ENCODE measurements at places on chromosomes 7 and 10. TPM values are rescaled to one million over a fixed set of nuclear protein-coding genes. Genes with fewer than 3 reads are reported as not detected.

Gene CPN1
- not detected for total RNA-seq

Gene CYP17A1
- total RNA-seq = not detected

Gene HOXA3
- total RNA-seq = not detected

Gene VIPR2
- total RNA-seq = 0.27 TPM

Gene ASIC3
- 13.7 TPM for total RNA-seq

Gene CD36
- 3.0 TPM for total RNA-seq

DNA sequence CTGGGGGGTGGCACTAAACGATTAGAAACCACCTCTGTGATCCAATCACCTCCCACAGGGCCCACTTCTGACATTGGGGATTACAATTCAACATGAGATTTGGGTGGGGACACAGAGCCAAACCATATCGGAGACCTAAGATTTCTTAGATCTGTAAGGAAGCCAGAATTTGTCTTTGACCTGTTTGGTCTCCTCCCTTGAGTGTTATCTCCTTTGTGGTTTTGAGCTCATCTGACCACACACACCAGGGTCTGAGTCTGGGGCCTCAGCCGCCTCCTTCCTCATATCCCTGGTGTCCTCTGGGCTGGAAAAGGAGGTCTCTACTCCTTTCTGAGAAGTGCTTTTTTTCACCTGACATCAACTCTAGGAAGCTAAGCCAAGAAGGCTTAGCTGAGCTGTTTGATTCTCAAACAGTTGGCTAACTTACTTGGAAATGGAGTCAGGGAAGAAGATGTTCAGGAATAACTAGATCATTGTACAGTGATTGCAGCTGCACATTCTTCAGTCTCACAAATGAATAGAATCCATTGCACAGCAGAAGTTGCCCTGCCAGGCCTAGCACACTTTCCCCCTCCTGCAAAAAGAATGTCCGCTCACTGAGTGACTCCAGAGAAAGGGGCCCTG lies 167.4 kb downstream of the ARHGAP21 start:
- H3K27ac ChIP-seq = no peak overlapping the region
- H3K27me3 ChIP-seq = no peaks in the 10 kb centered on the region
- no peaks in the 10 kb centered on the region for H3K4me1 ChIP-seq
- no peak for DNase-seq

- no peaks in the 10 kb centered on the region for H3K36me3 ChIP-seq
- H3K4me3 ChIP-seq = no peak overlapping the region
- no peaks in the 10 kb centered on the region for H3K27me3 ChIP-seq
- no peak overlapping the region for H3K27ac ChIP-seq
- no peak for DNase-seq
These were observed 61.4 kb downstream of the BBS9 start for GRCh38 chr7:33190688-33191304.

DNA sequence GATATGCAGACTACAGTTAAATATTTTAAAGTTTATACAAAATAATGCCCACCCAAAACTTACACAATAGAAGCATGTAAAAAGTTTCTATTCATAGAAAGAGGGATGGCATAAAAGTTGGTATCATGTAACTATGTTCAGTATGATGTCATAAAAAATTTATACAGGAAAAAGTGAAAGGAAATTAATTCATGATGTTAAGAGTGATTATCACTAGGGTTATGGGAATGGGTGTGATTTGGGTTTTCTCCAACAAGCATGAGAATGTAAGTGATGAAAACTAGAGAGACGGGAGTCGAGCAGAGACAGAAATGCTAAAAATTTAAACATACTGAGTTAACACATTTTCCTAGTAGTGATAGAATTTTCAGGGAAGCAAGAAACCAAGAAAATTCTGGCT lies 52.7 kb downstream of the GDI2 start:
- no peak overlapping the region for H3K4me3 ChIP-seq
- peaks cover 83% of the 10 kb centered on the region for H3K36me3 ChIP-seq
- no peaks in the 10 kb centered on the region for H3K27me3 ChIP-seq
- H3K4me1 ChIP-seq = no peaks in the 10 kb centered on the region

- no peaks in the 10 kb centered on the region for H3K36me3 ChIP-seq
- no peaks in the 10 kb centered on the region for H3K4me1 ChIP-seq
- H3K4me3 ChIP-seq = no peak overlapping the region
- H3K27ac ChIP-seq = no peak overlapping the region
- no peak for DNase-seq
These were observed 862.6 kb downstream of the NRG3 start for GRCh38 chr10:82737549-82737948.

GRCh38 chr7:95669513-95669912 lies 73.2 kb upstream of the PDK4 start:
- H3K36me3 ChIP-seq = no peaks in the 10 kb centered on the region
- H3K27me3 ChIP-seq = no peaks in the 10 kb centered on the region
- H3K4me3 ChIP-seq = no peak overlapping the region
- DNase-seq = no peak
- H3K27ac ChIP-seq = no peak overlapping the region

DNA sequence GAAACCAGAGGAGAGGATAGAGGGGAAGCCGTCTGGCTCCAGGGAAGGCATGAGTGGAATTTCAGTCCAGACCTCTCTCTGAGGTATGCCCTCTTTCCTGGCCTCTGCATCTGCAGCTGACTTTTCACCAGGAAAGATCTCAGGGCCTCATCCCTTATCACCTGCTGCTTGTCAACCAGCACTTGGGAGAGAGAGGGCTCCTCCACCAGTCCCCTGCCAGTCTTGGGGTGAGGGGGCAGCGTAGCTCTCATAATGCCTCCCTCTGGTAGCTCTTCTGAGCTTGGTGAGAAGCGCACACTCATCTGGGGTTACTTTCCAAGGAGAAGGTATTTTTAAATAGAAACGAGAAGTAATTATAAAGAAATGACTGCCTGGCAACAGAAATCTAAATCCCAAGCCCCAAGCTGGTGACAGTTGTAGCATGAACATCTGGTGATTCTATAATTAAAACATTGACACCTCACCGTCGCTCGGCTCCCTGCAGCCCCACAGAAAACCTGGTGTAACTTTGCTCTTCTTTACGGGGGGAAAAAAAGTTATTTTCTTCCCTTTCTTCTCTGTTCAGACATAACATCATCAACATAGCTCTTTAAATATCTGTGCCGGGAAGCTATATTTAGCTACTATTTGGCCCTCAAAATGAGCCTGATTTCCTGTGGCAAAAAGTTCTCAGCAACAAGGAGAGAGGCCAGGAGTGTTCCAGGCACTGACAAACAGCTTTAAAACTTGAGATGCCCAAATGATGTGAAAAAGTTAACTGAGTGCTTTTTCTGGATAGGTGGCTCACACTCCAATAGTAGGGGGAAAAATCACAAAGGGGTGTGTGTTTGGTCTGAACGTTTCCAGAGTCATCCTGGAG lies 26.9 kb downstream of the HIP1 start:
- H3K4me3 ChIP-seq = no peak overlapping the region
- H3K27me3 ChIP-seq = no peaks in the 10 kb centered on the region
- H3K36me3 ChIP-seq = no peaks in the 10 kb centered on the region
- no peak overlapping the region for H3K27ac ChIP-seq
- DNase-seq = no peak
- no peaks in the 10 kb centered on the region for H3K4me1 ChIP-seq

DNA sequence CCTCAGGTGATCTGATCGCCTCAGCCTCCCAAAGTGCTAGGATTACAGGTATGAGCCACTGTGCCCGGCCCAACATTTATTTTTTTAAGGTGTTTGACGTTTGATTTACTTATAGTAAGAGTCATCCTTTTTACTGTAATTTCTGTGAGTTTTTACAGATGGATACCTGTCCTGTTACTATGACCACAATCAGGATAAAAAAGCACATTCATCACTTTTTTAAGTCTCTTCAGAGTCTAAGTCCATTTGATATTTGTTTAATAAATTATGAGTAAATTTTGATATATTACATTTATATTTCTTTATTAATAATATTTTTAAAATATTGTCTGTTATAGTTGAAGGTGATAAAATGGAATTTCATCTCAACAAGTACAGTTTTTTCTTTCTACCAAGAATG lies 300.5 kb upstream of the KAT6B start:
- H3K4me1 ChIP-seq = no peaks in the 10 kb centered on the region
- no peak for DNase-seq
- H3K27ac ChIP-seq = no peak overlapping the region
- H3K4me3 ChIP-seq = no peak overlapping the region
- H3K27me3 ChIP-seq = no peaks in the 10 kb centered on the region
- H3K36me3 ChIP-seq = no peaks in the 10 kb centered on the region

DNA sequence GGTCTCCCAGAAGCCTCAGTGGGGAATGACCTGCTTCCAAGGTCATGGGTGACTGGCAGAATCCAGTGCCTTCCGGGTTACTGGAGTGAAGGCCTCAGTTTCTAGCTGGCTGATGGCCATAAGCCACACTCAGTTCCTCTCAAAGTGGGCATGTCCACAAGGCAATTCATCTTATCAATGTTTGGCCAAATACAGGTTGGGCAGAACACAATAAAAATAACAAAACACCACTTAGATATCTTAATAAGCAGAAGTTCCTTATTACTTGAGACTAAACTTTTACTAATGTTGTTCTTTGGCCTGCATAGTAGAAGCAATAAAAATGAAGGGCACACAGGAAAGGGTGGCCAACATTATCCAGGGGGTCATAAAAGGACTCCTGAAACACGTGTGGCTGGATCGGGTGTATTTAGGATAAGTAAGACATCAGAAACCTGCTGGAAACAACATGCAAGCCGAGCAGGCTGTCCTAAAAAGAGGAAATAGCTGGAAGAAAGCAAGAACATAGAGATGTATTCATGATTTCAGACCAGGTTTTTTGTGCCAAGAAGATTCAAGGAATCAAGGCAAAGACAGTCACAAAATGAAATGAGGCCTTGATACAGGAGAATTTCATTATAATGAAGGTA lies 19.6 kb upstream of the AKR1C2 start:
- no peak for DNase-seq
- H3K4me3 ChIP-seq = no peak overlapping the region
- H3K27ac ChIP-seq = no peak overlapping the region
- H3K36me3 ChIP-seq = no peaks in the 10 kb centered on the region
- no peaks in the 10 kb centered on the region for H3K27me3 ChIP-seq

- H3K27ac ChIP-seq = peak overlapping the region; percentile 71
- peak overlapping the region; percentile 77 for H3K4me3 ChIP-seq
- no peak for DNase-seq
- H3K27me3 ChIP-seq = no peaks in the 10 kb centered on the region
- no peaks in the 10 kb centered on the region for H3K36me3 ChIP-seq
These were observed 912 bp upstream of the DUSP5 start for GRCh38 chr10:110496553-110497437.

GRCh38 chr7:44431091-44431608 lies 59.3 kb downstream of the NUDCD3 start:
- no peaks in the 10 kb centered on the region for H3K4me1 ChIP-seq
- peak; percentile 8 for DNase-seq
- no peaks in the 10 kb centered on the region for H3K36me3 ChIP-seq
- no peak overlapping the region for H3K4me3 ChIP-seq

- peaks cover 30% of the 10 kb centered on the region for H3K4me1 ChIP-seq
- DNase-seq = no peak
- H3K36me3 ChIP-seq = no peaks in the 10 kb centered on the region
- no peak overlapping the region for H3K27ac ChIP-seq
- H3K4me3 ChIP-seq = no peak overlapping the region
- no peaks in the 10 kb centered on the region for H3K27me3 ChIP-seq
These were observed 4.0 kb downstream of the CDCA7L start for GRCh38 chr7:21941611-21942141.

Data from naive thymus-derived CD4-positive, alpha-beta T cell (primary cell).